Stimulated activated CD8-positive, alpha-beta memory T cell treated with anti-CD3 and anti-CD28 coated beads, Interleukin-7, amount 100 ng/mL, for 1 hour (primary cell): ENCODE measurements at places on chromosomes 11 and 22.

DNA sequence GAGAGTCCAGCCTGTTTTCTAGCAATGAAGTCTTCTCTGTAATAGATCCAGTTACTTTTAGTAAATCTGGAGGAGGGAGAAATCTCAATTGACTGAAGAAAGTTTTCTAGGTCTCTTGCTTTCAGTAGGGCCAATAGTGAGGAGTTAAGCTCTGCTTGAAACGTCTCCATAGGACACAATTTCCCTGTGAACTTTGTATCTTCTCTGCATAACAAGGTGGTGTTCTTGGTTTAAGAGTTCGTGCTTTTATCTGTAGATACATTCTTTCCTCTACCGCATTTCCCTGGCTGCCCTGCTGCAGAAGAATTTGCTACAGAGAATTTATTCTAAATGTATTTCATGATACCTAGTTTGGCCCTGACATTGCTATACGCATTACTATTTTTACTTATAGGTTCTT lies 183.1 kb downstream of the ARHGAP42 start:
- DNase-seq = no peak

DNA sequence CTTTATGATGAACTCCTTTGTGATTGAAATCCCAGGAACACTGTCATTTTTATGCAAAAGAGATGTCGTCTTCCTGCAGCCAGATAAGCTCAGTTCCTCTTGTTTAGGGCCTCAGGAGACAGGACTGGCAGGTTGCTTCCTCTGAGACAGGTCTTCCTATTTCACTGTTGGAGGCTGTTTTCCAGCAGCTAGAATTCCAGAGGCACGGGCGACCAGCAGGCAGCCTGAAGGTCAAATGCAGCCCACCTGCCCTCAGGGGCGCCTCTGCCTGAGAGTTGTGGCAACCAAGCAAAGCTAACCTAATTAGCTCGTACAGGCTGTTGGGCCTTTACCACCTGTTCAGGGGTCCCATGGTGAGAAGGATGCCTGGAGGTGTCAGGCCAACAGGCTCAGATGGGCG lies 22.3 kb downstream of the SLC6A5 start:
- DNase-seq = no peak

- DNase-seq = no peak
These were observed 4.3 kb downstream of the CBX6 start for GRCh38 chr22:38867471-38868285.

GRCh38 chr11:14422052-14422813 lies 63.2 kb upstream of the RRAS2 start:
- no peak for DNase-seq

DNA sequence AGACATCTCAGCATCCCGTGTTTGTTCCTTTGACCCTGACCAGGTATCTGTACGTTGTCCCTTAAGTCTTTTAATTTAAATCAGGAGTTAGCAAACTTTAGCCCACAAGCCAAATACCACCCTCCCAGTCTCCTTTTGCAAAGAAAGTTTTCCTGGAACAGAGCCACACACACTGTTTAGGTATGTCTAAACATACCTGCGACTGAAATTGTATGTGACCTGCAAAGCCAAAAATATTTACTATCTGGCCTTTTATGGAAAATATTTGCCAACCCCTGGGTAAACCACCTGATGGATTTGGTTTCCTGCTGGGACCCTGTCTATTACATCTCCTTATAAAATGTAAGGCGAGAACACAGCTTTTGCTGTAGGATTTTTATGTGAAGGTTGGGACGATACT lies 20.2 kb upstream of the RCN1 start:
- no peak for DNase-seq

- no peak for DNase-seq
These were observed 21.4 kb downstream of the PATL1 start for GRCh38 chr11:59647245-59647980.
